ENCODE measurements at places on chromosomes 5 and 9.

DNA sequence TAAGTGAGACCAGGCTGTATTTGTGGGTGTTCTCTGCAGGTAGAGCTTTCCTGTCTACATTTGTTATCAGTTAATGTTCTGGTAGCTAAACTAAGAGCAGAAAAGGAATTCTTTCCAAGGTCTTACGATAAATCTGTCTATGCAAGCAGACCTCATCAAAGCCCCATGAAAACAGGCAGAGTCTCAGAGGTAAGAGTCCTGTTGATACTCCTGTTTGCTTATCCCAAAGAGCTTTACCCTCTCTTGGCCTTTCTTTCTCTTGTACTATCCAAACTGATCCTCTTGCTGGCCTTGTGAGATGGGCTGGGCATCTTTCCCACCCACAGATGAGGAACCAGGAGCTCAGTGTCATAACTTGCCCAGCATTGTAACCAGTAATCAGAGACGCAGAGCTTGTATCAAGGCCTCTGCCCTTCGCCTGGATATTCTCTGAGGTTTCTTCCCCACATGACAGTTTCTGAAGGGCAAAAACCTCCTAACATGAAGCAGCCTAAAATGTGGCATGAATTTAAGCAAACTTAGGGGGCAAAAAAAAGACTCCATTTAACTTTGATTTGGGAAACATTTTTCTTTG lies 33.5 kb downstream of the PRKACG start:
- DNase-seq: no peak

DNA sequence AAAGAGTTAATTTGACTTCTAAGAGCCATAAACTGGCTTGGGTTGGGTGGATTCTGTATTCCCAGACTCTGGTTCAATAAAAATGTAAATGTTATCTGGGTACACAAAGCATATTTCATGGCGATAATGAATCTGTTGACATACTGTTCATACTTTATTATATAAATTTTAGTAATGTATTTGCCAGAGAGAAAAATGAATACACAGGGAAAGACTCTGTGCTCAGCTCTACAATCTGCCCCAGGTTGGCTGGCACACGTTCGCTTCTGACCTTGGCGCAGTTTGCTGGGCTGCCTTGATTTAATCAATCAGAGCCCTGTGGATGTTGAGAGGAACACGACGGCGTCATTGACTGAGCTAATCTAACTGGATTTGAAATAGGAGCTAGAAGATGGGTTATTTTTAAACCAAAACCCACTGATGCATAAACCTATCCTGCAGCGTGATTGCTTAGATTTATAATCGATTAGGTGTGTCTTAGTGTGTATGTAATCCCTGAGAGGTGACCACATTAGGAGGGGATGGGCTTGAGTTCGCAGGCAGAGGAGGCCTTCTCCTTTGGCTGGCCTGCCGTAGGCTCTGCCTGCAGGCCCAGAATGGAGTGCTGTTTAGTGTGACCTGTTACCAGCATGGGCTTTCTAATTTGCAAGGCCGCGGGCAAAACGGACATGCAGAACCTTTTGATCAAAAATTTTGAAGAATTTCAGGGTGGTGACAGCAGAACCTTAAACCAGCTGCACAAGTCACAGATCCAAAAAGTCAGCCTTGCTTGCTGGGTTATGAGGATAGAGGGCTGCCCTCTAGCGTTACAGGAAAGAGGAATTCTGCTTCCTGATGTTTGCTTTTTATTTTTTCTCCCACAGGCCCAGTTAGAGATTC lies 3.9 kb upstream of the ADCY2 start:
- DNase-seq: no peak

DNA sequence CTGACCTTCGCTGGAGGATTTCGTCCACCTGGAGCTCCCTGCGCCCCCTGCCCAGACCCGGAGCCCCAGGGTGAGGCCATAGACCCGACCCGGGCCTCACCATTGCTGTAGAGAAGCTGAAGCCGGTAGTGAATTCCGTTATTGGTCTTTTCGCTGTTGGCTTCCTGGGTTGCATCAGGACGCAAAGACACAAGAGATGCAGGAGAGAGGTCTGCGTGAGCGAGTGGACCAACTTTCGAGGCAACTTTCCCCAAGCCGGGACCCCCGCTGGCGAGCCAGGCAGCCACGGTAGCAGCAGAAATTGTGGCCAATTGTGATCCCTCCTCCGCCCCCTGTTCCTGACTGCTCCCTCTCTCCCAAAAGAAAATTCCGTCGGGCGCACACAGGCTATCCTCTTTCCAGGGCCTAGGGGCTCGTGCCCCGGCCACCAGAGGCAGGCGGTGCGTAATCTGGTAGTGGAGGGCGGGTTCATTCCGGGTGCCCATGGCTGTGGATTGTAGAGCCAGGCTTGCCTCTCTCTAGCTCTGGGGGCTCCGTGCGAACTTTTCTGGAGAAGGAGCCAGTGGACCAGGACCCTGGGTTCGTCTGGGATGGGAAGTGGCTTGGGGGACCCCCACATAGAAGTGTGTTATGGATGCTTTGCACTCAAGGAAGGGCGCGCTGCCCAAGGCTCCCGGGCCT lies 3.3 kb downstream of the EBF1 start:
- no peak for DNase-seq

- DNase-seq: no peak
Measured at GRCh38 chr5:125499636-125500332, 753.3 kb upstream of the ZNF608 start.

DNA sequence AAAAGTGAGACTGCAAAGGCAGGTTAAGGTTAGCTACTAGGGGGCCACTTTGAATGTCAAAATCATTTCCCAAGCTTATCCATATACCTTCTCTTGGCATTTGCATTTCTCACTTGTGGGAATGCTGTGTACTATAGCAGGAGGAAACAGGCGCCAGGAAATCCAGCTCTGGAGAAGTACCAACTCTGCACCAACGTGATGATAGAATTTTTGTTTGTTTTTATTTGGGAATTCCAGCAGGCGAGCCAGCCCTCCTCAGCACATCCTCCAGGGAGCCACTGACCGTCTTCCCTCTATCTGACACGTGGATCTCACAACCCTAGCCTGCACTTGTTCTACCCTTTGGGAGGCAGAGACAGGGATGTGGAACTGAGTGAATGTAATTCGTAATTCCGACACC lies 318.0 kb downstream of the ACTL7B start:
- DNase-seq: no peak

GRCh38 chr9:121499427-121500164 lies at the start of gene GGTA1:
Gene GGTA1, minus strand, starts transcription at chr9:121499844. Its CDS starts 31,922 bp downstream, at chr9:121467922.
- DNase-seq: no peak

DNA sequence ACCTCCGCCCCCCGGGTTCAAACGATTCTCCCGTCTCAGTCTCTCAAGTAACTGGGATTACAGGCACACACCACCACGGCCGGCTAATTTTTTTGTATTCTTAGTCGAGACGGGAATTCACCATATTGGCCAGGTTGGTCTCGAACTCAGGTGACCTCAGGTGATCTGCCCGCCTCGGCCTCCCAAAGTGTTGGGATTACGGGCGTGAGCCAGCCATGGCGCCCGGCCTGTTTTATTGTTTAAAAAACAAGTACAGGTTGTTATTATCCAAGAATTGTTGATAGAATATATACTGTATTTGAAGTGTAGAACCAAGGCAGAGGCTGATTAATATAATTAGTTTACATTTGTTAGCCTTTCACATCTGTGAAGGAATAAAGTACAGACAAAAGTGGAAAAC lies 8.9 kb downstream of the PARP8 start:
- no peak for DNase-seq

All from activated CD4-positive, CD25-positive, alpha-beta regulatory T cell (primary cell).